ENCODE measurements at places on chromosomes 12 and 14.
A peak's percentile ranks its signal among the peaks of the same experiment; 100 is the strongest.

DNA sequence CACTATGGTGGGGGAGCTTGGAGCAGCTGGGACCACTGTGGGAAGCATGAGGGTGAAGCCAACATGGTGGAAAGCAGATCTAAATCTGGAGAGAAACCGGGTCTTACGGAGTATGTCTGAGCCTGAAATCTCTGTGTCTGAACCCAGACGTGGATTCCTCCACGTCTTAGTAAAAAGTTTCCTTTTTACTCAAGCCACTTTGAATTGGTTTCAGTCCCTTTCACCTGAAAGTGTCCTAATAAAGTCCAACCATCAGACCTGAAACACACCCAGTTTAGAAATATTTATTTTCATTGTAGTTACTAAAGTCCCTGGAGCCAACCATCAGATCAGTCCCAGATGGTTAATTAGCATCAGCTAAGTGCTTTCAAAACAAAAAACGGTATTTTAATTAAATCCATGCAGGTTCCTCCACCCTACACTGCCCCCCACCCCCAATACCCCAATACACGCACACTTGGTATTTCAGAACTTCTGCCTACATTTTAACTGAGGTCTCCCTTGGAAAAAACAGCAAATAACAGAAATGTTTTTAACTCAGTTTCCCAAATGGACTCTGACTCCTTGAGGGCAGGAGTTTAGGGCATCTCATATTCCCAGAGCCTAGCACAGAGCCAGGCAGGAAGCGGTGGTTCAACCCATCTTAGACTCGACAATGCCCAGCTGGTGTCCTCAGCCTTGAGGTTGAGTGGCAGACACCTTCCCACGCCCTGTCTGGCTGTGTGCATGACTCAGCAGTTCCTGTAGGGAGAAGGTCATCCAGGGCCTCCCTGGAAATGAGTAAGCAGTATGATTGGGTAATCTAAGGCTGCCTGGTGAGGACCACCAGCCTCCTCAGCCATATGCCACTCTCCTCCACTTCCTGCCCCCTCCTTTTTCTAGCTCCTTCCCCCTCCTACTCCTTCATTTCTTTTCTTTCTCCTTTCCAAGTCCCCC is 175.8 kb downstream of the TTC8 start:
- DNase-seq: no peak

- no peak for DNase-seq
Measured at GRCh38 chr12:53128780-53129569, 25.7 kb downstream of the SOAT2 start.

- DNase-seq: peak; percentile 45
Measured at GRCh38 chr12:67355428-67356379, 86.5 kb downstream of the CAND1 start.

DNA sequence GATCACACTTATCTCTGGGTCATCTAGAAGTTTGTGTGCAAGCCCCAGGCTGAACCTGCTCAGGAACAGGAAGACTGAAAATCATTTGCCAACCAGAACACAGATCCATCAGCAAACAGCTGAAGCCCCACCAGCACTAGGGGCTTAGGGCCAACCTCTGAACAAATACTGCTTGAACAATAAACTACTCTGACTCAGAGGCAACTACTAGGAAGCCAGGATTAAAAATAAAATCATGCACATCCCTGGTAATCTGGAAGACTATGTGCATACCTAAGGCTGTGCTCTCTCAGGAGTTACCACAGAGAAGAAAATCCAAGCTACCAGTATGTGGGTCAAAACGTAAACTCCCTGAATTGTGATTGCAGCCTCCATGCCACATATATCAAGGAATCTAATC is 15.9 kb downstream of the GALNT8 start:
- no peak for DNase-seq

GRCh38 chr12:48788524-48788853 is 400 bp downstream of the ADCY6 start:
- DNase-seq: no peak

- DNase-seq: no peak
Measured at GRCh38 chr12:58557171-58557570, 363.1 kb downstream of the LRIG3 start.

DNA sequence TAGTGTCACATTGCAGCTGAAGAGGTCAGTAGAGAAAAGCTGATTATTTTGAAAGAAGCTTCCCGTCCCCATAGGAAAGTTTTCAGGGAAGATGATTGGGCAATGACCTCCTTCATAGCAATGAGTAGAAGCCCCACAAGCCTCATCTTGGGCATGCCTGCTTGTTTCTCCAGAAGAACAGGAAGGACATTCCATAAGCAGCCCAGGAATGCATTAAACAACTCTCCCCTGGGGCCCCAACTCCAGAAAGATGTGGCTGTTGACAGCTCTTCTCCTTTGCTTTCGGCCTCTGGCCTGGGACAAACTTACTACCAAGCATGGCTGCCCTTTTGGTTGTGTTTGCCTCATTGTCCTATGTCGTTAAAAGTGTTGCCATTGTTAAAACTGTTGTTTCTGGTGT is 5.7 kb upstream of the VDR start:
- no peak for DNase-seq

DNA sequence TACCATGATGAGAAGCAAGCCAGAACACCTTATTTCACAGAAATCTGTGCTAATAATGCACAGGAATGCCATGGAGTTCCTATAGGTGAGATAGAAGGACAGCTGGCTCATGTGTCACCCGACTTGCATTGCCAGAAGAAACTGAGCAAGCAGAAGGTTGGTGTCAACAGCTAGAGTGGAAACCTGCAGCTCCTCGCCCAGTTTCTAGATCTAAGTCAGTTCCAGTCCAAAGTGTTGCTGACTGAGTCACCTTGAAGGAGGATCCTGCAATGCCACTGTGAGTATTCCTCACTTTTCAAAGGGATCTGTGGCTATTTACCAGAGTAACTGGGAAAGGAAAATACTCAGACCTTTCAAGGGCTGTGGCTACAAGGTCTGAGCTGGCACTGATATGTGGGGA is 17.1 kb downstream of the CDKL1 start:
- DNase-seq: no peak

- DNase-seq: no peak
Measured at GRCh38 chr14:96162265-96162664, 42.4 kb upstream of the BDKRB2 start.

- no peak for DNase-seq
Measured at GRCh38 chr14:54501480-54501879, 8.2 kb upstream of the CGRRF1 start.

DNA sequence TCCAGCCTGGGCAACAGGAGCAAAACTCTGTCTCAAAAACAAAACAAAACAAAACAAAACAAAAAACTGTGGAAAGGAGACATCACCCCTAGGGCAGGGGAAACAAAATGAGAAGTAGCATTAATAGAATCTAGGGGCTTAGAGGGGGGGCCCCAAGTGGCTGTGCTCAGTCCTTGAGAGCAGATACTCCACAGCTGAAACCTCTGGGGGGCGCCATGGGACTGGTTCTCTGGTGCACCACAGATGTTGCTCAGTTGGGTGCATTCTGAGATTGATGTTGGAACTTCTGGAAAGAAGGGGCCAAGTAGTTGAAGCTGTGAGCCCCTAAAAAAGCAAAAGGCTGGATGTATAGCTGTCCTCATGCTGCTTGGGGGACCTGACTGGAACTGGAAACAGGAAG is 11.8 kb upstream of the SYNE2 start:
- peak; percentile 70 for DNase-seq

DNA sequence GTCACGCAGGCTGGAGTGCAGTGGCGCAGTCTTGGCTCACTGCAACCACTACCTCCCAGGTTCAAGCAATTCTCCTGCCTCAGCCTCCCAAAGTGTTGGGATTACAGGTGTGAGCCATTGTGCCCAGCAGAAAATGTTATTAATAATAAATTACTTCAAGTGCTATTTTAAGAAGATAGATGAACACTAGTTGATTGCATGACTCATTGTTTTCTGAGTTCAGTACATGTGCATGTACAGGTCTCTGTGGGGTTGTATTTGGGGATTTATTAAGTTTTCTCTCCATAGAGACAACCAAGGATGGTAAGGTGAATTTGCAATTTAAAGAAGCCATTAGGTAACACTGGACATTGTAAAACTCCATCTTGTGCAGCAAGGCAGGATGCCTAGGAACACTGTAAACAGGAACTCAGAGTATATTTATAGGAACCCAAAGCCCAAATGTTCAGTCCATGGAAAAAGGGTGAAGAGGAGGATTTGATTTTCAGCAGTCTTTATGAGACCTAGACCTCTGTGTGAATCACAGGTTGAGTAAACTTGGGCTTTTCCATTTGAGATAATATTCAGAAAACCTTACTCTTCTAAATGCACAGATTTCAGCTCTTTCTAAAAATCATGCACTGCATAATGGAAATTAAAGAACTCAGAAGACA is 49.3 kb upstream of the TMPO start:
- no peak for DNase-seq

GRCh38 chr12:113939867-113940266 is 26.3 kb downstream of the RBM19 start:
- DNase-seq: no peak

- no peak for DNase-seq
Measured at GRCh38 chr12:53551889-53552291, 44.6 kb upstream of the NPFF start.

DNA sequence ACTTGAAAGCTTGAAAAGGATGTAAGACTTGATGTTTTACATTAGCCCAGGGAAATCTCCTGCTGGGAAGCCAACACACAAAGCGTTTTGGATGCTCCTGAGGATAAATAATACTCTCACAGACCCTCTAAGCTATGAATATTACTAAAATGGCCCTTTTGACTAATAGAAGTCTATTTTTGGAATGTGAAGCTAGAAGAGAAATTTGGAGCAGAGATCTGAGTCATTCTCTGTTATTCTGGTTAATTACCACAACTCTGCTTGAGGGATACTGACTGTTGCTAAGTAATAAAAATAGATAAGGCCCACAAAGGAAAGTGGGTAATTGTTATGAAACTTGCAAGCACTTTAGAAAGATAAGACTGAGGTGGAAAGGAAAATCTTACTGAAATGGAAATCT is 346.2 kb upstream of the STXBP6 start:
- DNase-seq: no peak

DNA sequence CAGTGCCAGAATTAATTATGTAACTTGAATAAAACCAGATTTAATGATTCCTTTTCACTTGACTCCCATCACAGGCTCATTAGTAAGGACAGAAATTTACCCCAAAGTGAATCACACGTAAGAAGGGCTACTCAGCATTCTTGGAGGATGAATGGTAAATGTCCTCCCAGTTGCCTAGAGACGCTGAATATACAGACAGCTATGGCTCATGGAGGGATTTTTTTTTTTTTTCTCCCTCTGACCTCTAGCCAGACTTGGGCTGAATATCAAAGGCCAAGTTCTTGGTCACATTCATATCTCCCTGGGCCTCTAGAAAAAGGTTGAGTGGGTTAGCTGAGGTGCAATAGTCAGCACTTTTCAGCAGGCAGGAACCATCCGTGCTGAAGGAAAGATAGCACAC is 77.5 kb downstream of the PHLDA1 start:
- no peak for DNase-seq

GRCh38 chr12:53476769-53477209 is 22.5 kb downstream of the MAP3K12 start:
- DNase-seq: no peak

DNA sequence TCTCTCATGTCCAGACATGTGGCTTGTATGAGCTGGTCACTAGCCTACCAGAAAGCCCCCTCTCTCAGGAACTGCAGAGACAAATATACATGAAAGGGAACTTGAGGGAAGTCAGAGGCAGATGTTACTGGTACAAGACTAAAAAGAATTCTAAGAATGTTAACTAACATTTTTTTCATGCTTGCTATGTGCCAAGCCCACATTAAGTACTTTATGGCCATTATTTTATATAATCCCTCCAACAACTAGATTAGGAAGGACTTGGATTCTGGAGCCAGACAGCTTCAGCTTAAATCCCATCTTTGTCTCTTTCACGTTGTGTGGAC is 24.6 kb downstream of the TTC9 start:
- DNase-seq: no peak

GRCh38 chr12:64236549-64236948 is 14.5 kb upstream of the KICS2 start:
- no peak for DNase-seq

GRCh38 chr12:114968727-114969126 is 284.8 kb upstream of the TBX3 start:
- no peak for DNase-seq

GRCh38 chr14:66219886-66220285 is 266.3 kb upstream of the CCDC196 start:
- no peak for DNase-seq

DNA sequence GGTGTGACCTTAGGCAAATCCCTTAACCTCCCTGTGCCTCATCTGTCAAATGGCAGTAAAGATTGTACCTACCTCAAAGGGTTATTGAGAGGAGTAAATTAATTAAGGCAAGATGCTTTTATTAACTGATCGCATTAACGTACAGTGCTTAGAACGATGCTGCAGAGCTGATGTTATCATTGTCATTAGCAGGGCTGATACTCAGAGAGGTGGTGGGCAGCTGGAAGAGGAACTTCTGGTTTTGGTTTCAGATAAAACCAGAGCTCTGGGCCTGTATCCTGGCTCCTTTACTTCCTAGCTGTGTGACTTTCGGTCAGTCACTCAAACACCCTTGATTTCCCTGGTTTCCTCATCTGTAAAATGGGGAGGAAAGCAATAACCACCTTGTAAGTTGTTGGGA is 55.1 kb downstream of the CALM1 start:
- DNase-seq: no peak

GRCh38 chr12:132210223-132211055 is 66.2 kb downstream of the NOC4L start:
- DNase-seq: no peak

- no peak for DNase-seq
Measured at GRCh38 chr14:44970907-44971306, 8.9 kb downstream of the TOGARAM1 start.

DNA sequence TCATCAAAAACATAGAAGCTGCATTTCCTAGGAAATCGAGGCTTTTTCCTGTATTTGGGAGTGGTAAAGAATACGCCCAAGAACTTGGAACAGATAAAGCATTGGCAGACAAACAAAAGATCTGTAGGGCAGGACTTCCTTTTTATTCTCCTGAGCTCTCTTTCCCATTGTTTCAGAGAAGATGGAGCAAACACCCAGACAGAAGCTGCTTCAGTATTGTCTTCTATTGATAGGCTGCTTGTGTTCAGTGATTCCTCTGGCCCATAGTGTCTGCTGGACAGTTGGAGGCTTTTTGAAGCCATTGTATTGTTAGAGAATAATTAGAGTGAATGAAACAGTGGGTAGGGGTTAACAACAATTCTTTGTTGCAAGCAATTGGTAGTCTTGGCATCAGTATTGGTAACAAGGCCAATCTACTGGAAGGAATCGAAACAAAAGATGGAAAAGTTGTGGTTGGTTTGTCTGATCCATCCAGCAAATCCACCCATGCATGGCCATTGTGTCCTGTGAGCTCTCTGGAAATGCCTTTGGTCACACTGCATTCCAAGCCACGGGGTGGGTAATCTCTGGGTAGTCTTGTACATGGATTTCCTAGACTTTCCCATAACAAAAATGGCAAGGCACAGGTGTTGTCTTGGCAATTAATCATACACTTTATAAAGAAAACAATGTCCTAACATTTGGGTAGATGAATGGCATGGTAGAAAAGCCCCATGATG is 424.8 kb downstream of the RAD51B start:
- no peak for DNase-seq
